ENCODE measurements at places on chromosomes 1 and 21.

DNA sequence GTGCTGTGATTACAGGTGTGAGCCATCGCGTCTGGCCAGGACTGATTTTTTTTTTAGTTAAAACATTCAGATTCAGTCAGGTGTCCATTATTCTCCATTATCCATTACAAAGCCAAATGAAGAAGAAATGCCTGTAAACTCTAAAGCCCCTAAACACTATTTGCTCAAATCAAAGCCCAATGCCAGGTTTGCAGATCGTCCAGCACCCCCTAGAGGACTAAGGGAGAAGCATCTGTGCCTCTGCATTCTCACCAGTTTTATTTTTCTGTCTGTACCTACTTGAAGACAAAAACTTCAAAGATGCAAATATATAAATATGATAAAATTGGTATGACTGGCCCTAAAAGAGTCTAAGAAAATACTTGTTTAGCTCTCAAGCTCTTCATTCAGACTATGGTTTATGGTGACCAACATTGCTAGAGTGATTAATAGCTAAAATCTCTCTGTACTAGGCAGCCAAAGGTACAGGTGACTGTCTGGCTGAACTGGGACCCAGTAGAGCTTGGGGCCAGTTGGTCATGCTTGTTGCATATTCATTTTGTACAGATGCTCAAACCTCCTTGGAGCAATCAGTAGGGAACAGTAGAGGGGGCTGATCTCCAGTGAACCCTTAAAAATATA lies 138.4 kb downstream of the SYT2 start:
- DNase-seq: peak; percentile 45

GRCh38 chr1:84412316-84412942 lies 14.1 kb downstream of the DNASE2B start:
- DNase-seq: peak; percentile 9

DNA sequence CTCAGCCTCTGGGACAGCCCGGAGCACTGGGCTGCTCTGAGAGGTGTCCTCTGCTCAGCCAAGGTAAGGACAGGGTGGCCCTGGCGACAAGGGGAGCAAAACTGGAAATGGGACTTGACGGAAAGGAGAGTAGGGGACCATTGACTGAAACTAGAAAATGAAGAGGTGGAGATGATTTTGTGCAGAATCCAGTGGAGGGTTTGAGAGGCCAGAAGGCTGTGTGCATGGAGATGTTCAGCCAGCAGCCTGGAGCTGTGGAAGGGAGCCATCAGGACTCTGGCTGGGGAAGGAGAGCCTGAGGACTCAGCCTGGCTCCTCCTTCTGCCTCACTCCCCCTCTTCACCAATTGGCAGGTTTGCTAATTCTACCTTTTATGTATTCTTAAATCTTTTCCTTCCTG lies 114.2 kb downstream of the EDEM3 start:
- no peak for DNase-seq

DNA sequence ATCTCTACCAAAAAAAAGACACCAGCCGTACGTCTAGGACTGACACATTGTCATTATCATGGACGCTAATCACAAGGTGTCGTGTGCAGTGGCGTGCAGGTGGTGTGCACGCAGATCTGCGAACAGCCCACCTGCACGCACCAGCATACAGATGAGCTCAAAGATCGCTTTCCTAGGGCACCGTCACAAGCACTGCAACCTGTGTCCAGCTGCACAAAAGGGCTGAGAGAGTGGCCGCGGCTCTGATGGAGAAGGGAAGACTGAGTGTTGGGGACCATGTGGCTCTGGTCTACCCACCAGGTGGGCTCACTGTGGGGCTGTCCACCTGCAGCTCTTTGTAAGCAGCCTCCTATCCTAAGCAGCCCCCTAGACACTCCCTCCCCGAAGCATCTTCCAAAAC lies 50.9 kb downstream of the S100B start:
- DNase-seq: no peak

DNA sequence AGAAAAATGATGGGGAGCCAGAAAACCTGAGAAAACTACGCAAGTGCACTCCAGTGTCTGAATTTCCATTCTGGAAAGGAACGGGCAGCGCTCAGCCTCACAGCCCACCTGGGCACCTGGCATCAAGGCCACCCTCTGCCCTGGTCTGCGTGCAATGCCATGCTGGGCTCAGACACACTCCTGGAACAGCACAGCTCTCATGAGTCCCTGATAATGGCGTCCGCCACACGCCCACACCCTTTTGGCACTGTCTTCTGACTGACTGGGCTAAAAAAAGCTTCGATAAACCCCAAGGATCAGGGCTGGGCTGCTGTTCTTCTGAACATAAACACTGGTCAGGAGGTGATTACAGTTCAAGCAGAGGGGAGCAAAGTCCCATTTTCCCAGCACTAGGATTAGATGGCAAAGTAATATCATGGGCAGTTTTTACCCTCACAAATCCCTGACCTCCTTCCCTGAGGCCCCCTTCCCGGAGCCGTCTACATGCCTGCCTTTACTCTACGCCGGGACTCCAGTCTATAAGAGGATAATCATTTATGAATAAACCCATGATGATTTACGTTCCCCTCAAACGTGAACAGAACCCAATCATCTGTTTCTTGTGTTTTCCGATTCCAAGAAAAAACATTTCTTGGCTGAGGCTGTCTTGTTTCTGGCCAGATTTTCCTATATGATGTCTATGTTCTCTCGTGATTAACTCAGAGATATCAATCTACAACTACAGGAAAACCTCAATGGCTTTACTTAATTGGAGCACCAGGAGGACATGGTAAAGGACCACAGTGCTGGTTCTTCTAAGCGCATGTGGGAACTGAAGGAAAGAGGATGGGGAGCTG lies 22.6 kb downstream of the RCAN1 start:
- peak; percentile 42 for DNase-seq

- DNase-seq: no peak
Measured at GRCh38 chr1:226310637-226311195, 1.8 kb upstream of the LIN9 start.

DNA sequence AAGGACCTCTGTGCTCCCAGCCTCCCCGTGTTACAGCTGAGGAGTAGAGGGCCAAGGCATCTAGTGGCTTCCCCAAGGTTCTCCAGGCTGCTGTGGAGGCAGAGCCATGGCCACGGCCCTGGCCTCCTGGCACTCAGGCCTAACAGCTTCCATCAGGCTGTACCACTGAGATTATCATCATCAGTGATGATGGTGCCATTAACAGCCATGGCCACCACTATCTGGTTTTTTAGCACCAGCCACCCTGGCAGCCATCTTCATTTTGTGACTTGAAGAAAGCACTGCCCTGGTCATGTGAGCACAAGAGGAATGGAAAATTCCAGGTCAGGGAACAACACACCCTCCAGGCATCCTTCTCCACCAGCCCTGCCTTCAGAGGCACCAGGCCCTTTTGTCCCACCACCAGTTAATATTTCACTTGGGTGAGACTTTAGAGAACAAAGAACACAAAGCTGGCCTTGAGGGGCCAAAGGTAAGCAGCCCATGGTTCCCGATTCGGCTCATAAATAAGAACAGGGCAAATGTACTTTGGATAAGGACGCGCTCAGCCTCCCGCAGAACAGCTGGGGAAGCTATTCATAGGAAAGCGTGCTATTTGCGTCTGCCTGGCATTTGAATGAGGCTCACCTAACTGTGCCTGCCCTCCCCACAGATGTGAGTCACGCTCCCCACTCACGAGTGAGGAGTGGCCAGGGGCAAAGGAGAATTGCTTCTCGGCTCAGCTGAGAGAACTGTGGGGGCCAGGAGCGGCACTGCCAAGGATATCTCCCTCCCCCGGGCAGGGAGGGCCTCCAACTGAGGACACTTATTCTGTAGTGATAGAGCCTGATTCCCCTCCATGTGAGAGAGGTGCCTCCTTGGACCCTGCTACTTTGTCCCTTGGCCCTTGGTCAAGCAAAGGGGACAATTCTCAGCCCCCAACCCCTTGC lies 95.6 kb downstream of the CD58 start:
- no peak for DNase-seq

DNA sequence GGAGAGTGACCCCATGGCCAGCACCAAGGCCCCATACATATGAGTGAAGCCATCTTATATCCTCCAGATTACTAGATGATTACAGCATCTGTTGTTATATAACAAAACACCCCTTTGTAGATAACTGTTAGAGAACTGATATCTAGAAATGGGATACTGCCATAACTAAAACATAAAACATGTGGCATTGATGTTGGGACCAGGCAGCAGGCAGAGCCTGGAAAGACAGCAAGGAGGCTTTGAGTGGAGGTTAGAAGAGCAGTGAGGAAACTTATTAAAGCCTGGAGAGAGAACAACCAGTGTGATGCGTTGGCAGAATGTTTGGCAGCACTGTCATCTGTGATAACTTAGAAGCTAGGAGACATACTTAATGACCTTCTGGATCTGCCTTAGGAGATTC lies 5.5 kb upstream of the ZMYM6 start:
- no peak for DNase-seq

- peak; percentile 57 for DNase-seq
Measured at GRCh38 chr1:174743654-174744561, 255.8 kb upstream of the CACYBP start.

DNA sequence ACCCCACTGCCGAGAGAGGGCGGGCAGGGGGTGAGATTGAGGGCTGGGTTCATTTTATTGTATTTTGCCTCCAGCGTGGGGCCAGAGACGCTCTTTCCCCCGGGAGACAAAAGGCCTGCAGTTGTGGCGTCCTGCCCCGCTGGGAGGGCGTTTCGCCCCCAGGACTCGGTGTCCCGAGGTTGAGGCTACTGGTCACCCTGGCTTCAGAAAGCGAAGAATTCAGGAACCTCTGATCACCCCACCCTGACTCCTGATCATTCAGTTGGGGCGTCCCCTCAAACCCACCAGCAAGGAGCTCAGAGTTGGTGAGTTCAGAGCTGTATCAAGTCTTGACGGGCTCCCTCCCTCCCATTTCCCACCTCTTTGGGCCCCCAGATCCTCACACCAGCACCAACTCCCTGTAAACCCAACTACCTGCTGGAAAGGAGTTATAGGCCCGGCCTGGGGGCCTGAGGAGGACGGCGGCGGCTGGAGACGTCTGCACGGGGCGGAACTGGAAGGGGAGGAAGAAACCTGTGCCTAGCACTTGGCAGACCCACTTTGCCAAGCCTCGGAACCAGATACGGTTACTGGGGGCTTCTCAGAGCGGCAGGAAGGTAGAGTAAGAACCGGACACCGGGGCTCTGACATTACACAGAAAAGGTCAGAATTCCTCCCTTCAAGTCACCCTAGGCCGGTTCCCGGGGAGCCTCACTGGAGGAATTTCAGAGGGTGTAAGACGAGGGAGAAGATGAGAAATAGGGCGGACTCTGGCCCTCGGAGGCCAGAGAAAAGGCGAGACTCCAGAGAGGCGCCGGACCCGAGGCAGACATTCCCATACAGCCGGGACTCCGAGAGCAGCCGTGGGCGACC lies 761 bp upstream of the PAX7 start:
- no peak for DNase-seq

Measured in GM03348 (cell line).